Brain pericyte (primary cell): ENCODE measurements at places on chromosomes 7 and 10.

GRCh38 chr10:4051011-4051640 is 266.1 kb upstream of the KLF6 start:
- DNase-seq = no peak

DNA sequence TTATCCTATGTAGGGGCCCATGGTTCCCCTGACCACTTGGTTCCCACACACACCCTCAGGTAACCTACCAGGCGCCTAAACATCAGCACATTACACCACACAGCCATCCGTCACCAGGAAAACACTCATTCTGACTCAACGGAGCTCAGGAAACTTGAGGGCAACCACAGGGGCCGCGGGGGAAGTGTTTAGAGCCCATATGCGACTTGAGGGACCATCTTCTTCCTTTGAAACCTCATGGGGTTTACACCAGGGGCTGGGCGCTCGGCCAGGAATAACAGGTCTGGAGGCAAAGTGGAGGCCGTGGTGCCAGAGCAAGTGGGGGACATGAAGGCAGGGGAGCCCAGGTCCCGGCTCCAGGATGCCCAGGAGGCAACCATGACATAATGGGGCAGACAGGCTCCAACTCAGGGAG is 1.5 kb downstream of the STX1A start:
- no peak for DNase-seq

- DNase-seq = no peak
Measured at GRCh38 chr10:48500771-48501170, 104.1 kb downstream of the ARHGAP22 start.

DNA sequence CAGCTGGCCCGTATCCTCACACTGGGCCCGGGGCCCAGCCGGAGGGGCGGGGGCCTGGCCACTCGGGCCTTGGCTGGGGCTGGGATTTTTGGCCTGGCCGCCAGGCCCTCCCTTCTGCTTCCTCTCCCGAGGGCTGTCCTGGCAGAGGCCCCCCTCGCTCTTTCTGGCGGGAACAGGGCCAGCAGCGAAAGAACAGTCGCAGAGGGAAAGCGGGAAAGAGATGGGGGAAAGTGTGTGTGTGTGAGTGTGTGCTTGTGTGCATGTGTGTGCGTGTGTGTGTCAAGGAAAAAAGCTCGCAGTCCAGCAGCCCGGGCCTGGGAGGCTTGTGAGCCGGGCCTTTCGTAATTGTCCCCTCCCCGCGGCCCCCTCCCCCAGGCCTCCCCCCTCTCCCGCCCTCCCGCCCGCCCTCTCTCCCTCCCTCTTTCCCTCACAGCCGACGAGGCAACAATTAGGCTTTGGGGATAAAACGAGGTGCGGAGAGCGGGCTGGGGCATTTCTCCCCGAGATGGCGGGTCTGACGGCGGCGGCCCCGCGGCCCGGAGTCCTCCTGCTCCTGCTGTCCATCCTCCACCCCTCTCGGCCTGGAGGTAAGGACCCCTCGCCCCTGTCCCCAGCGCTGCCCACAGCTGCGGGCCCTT is at the start of gene ELN:
Gene ELN (plus strand): TSS at position 491 of the 638 bp plus-strand sequence. CDS start 15 bp downstream, at position 506.
- DNase-seq = no peak

DNA sequence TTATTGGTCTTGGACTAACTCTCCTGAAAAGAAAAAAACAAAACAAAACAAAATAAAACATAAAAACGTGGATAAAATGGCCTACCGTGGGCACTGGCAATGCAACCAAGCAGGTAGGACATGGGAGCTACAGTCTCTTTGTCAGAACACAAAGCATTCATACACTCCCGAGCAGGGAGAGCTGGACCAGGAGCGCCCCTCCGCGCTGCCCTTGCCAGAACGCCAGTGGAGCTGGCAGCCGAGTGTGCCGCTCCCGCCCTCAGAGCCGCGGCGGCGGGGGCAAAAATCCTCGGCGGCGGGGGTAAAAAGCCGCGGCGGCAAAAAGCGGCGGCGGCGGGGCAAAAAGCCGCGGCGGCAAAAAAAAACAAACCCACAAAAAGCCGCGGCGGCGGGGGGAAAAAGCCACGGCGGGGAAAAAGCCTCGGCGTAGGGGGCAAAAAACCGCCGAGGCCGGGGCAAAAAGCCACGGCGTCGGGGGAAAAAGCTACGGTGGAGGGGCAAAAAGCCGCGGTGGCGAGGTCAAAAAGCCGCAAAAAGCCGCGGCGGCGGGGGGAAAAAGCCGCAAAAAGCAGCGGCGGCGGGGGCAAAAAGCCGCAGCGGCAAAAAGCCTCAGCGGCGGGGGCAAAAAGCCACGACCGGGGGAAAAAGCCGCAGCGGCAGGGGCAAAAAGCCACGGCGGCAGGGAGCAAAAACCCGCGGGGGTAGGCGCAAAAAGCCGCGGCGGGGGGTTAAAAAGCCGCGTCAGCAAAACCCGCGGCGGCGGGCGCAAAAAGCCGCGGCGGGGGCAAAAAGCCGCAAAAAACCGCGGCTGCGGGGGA is 418.1 kb downstream of the ZNF716 start:
- DNase-seq = no peak

- DNase-seq = no peak
Measured at GRCh38 chr7:156230576-156230975, 410.0 kb upstream of the RNF32 start.

DNA sequence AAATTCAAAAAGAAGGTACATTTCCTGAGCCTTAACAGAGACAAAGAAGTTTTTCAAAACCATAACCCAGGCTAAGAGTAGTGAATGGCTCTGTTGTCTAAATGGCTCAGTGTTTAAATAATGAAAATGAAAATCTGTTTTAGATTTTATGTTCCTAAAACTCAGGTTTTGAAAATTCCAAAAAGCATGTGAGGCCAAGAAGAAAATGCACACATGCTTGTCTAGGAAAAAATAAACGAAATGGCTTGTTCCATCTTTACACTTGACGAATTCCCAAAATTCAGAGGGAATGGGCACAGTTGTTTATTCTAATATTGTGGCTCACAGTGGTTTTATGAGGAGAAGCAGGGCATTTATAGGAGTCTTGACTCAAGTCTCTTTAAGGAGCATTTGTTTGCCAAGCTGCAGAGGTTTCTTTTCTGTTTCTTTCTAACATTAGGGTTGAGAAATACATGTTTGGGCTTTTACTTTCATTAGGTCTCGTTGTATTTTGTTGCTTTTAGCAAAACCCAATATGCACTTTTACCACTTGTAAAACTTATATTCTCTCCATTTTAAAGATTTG is 527.6 kb upstream of the ANKRD30A start:
- DNase-seq = no peak

DNA sequence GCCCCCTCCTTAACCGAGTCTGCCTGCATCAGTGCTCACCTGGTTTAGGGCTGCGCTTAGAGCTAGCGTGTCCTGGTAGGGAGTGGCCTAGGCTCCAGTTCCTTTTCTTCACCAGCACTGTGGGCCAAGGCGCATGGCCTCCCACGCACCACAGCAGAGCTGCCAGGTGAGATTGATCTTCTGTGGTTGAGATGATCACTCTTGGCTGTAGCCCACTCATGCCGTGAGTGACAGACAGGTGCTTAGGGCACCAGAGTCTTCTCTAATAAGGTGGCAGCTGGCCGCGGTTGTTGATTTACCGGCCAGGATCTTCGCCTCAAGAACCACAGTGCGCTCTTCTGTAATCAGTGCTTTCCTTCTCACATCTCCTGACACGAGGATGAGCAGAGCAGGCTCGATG is 157.2 kb upstream of the INSYN2A start:
- DNase-seq = no peak

GRCh38 chr7:148447221-148447849 is 143.2 kb upstream of the C7orf33 start:
- no peak for DNase-seq

DNA sequence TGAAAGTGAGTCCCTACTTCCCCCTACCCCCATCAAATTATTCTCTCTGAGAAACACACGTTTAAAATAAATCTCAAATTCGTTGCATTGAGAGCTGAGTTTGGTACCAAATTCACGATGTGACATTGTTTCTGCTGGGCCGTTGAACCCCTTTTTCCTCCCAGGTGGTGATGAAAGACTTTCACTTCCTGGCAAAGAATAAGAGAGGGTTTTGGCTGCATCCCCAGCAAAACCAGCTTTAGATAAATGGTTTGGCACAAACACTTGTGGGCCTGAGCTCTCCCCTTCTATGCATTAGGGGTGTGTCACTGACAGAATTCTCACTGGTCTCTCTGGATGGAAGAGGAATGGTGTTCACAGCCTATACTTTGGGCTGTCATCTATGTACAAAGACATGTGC is 8.8 kb upstream of the DNTT start:
- DNase-seq = no peak

- no peak for DNase-seq
Measured at GRCh38 chr10:62721687-62722086, 82.8 kb upstream of the ADO start.

DNA sequence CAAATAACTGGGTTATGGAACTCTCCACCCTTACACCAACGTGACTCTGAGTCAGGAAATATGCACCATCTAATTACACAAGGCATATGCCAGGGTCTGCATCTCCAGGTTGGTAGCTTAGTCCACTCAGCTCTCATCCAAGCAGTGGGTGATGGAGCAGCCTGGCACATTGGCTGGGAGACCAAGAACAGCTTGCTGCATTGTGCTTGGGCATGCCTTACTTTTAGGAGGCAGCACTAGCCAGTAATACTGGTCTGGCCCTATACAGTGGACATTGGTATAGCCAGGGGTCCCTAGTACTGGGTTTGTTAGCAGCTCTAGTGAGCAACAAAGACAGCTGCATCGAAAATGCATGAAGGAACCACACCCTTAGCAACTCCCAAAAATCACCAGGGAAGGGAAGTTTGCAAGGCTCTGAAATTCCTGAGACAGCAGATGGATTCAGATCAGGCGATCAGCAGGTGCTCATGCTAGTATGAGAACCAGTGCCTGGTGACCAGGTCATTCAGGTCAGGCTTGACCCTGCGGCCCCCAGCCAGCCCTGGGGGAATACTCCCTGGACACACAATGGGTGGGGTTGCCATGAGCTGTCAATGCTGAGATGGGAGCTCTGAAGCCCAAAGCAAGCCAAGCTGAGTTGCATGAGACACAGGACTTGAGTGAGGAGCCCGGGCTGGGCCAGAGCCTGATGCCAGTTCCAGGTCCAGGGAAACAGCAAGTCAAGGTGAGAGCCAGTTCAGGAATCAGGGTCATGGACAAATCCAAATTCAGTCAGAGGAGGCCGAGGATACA is 217.9 kb upstream of the ZMIZ1 start:
- no peak for DNase-seq

- DNase-seq = no peak
Measured at GRCh38 chr10:92681306-92681834, 8.4 kb upstream of the HHEX start.

DNA sequence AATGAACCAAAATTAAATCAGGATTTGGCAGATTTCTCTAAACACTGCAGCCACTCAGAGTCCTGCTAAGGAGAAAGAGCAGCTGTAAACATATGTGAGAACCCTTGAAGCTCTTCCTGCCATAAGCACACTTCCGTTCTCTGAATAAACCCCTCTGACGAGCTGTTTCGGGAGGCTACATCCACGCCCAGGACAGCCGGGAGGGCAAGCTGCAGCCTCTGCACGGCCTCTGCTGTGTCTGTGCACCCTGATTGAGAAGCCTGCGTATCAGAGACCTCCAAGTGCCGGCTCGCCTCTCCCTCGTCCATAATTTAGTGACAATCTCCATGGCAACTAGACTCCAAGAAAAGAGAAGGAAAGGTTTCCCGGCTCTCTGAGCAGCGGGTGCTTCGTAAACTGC is 114.4 kb downstream of the PTPRN2 start:
- no peak for DNase-seq

DNA sequence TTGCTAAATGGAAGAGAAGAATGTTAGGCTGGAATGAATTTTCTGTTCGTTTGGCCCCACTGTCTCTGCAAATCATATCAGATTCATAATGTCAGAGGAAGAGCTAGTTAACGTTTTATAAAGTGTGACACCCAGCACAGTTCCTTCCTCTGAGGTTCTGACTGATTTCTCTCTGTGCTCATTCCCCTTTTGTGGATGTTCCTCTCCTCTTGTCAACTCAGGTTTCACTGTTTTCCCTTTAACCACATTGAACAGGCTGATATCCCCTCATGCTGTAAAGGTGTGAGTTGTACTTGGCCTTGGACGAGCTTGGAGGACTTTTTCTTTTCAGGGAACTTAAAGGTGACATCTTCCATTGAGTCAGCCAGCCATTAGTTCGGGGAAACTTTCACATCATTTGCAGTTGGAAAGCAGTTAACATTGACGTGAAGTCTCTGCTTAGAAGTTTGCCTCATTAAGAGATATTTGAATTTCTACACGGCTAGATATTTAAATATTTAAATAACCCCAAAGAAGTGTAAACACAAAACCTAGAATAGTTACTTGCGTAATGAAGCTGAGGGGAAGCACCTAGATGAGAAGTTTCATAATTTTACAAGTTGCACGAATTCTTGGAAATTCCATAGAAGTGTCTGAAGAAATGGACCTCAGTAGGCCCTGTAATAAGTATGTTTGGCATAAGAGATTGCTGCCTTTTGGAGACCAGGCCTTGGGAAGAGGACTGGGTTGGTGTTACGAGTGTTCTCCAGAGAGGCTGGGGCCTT is 101.5 kb upstream of the EGR2 start:
- DNase-seq = no peak

GRCh38 chr10:99170116-99170675 is 65.5 kb downstream of the HPSE2 start:
- no peak for DNase-seq

- DNase-seq = no peak
Measured at GRCh38 chr10:75418293-75418692, 13.1 kb upstream of the LRMDA start.

DNA sequence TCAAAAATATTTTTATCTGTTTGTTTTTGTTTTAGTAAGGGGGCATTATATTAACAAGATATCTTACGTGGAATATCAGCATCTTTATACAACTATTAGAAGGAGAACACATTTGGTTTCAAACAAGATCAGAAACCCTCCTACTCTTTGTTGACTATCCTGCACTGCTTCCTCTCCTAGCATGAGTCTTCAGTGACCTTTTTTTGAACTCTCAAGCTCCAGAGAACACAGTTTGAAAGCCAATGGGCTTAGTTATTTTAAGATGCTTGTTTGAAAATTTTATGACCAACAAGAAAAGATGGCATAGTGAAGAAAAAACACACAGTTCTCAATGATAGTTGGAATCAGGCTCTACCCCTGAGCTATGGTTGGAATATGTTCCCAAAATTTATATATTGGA is 37.2 kb upstream of the RTKN2 start:
- no peak for DNase-seq

DNA sequence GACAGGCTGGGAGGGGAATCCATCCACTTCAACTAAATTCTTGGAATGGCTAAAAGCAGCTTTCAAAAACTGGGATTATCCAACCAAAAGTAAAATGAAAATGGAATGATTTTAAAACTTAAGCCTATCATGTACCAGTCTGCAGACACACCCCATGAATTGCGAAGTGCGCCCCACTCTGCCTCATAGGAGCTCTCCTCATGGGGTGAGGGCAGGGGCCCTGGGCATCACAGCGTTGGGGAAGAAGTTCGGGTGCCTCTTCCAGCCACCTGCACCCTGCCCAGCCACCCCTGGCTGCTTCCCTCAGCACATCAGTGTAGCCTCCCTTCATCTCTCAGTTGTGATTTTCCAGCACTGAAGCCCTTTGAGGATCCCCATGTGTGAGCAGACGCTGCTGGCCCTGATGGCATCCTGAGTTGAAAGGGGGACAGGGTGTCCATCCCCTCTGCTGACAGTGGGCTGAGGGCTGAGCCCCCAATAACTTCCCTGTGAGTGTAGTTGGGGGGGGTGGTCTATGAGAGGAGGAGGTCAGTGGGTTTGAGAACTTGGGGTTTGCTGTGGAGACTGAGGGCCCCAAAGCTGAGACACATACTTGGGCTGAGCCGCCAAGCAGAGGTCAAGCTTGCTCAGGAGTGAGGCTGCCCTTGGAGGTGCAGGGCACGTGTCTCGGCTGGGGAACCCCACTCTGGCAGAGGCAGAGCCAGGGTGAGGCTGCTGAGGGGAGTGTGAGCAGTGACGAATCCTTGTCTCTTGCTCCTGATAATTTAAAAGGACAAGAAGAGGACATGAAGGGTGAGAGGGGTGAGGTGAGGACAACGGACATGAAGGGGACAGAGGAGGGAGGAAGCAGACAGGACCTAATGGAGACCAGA is 542.1 kb downstream of the TCERG1L start:
- DNase-seq = no peak
